ENCODE measurements at places on chromosomes 5 and 9.

GRCh38 chr5:117013280-117013877 is 438.8 kb upstream of the SEMA6A start:
- no peak for DNase-seq

DNA sequence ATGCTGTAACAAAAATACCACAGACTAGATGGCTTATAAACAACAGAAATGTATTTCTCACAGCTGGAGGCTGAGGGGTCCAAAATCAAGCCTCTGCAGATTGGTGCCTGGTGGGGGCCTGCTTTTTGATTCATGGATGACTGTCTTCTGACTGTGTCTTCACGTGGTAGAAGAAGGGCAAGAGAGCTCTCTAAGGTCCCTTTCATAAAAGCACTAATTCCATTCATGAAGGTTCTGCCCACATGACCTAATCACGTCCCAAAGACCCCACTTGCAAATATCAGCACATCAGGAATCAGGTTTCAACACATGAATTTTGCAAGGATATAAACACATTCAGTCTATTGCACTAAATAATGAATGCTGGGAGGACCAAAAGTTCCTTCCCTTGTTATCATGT is 278.4 kb downstream of the MARCHF11 start:
- DNase-seq: no peak

GRCh38 chr5:69368458-69369339 is 621 bp downstream of the AK6 start:
- DNase-seq: no peak

DNA sequence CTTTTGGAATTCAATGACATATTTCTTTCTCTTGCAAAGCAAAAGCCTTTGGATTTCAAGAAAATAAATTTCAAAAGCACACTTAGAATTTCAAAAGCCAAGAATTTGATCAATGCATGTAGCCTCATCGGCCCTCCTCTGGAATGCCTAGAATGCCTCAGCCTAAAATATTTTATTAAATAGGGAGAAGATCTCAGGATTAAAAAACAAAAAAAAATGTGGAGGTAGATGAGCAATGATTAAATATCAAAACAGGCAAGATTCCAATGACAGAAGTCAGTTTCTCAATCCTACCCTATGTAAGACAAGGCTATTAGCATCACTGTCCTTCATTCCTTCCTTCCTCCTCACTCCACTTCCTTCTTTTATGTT is 169.0 kb downstream of the CDH6 start:
- no peak for DNase-seq

DNA sequence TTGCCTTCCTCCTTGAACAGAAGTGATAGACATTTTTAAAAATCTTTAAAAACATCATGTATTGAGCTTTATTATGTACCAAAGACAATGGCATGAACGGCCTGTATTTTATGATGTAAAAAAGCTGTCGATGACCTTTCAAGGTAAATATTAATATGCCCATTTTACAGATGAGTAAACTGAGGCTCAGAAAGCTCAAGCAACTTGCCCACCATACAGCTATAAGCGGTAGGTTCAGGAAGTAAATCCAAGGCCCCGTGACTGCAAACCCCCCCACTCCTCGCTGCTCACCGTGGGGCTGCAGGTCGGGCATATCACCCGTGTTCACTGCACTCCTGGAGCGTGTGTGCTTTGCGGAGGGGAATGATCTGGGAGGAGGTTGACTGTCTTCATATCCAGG is 3.4 kb downstream of the PLPP7 start:
- no peak for DNase-seq

DNA sequence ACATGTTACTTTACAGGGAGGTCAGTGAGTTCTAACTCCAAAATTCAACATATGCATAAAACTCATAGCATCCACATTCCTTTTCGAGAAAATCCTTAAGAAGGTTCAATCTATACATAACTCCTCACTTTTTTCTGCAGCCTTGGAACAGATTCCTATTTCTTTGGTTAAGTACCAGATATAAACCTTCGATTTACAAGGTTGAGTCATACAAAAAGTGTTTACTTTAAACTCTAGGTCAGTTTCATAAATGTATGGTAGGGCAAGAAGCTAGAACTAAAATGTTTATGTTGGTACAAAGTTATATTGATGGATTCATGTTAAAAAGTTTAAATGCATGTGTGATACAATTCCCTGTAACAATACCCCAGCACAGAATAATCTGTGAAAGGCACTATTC is 19.4 kb downstream of the CDKN2AIPNL start:
- DNase-seq: no peak

- DNase-seq: no peak
Measured at GRCh38 chr9:113990975-113991471, 87.1 kb downstream of the AMBP start.

GRCh38 chr5:115666023-115666422 is 40.2 kb upstream of the TMED7 start:
- DNase-seq: no peak

- no peak for DNase-seq
Measured at GRCh38 chr5:124550731-124551130, 195.7 kb downstream of the ZNF608 start.

DNA sequence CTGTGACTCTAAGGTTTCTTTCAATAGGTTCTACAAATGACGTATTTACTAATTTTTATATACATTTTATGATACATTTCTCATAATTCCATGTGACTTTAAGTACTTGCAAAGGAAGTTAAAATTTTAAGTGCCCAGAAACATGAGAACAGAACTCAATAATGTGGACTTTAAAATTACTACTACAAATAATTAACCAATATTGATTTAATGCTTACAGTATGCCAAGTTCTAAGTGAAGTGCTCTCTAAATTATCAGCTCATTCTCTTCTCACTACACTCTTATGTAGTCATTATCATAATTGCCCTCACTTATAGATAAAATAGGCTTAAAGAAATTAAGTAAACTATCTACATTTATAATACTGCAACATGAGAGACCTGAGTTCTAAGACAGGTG is 1690.7 kb upstream of the CDH9 start:
- DNase-seq: no peak

DNA sequence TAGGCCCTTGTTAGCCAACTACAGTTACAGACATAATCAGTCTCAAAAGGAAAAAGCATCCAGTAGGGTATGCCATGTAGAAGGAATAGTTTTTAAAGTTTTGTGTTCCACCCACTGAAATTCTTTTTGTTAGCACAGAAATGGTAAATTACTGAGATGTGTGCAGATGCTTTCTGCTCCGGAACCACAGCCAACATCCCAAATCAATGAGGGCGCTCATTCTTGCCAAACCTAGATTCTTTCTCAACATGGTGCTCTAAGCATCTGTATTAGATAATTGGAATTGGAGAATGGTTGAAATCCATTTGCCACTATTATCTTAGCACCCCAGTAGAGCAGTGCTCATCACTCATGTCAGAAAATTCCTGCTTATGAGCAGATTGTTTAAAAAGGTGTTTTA is 127.8 kb downstream of the SEC61B start:
- no peak for DNase-seq

GRCh38 chr9:98345011-98345410 is 89.6 kb upstream of the TBC1D2 start:
- DNase-seq: no peak

- DNase-seq: no peak
Measured at GRCh38 chr9:91740701-91741100, 209.3 kb downstream of the ROR2 start.

DNA sequence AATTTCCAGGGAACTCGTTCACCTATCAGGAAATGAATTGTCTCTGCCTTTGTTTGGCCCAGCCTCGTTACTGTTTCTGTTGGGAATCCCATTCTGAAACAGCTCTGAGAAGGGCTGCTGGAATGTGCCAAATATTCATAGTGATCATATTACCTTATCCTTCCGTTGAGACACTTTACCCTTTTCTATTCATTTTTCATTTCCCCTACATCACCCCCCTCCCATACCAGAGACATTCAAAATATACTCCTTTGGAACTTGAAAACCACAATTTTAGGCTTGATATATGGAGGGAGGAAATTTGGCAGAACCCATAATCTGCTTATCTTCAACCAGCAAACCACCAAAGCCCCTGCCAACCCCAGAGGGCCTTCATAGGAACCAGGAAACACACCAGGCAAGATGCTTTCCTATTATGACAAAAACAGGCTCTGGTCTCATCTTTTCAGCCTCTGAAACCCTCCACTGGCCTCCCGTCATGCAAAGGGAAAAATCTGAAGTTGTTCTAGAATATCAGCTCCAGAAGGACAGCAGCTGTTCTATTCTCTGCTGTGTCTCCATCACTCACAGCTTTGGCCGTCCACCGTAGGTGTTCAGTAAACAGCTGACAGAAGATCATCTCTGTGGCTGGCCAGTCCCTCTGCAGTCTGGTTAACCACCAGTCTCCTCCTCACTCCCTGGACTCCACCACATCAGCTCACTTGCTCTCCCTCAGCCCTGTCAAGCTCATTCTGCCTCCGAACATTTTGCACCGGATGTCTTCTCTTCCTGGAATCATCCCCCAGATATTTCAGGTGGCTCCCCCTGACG is 217.2 kb upstream of the WWC1 start:
- no peak for DNase-seq

- DNase-seq: no peak
Measured at GRCh38 chr5:77266291-77266690, 55.8 kb downstream of the PDE8B start.

DNA sequence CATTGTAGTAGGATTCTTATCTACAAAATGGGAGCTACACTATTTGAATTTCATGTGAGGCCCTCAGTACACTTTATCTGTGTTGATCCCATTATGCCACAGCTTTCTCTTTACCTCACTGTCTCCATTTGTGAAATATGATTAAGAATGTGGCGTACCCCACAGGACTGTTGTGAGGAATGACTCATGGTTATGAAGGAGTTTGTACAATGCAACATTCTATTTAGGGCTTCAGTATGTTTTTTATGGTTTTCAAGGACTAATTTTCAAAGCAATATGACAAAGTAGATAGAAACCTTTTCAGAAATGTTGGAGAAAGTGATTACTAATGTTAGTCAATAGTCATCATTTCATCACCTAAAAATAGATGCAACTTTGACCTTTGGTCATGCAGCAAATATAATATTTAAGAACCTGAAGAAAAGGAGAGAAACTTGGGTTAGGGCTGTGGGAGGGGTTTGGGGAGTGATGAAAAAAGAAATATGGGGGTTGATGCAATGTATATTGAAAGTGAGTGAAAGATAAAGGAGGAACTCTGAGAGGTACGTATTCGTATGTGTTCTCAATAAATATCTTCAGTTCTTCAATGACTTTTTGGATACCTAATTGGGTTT is 53.7 kb upstream of the PIP5K1B start:
- no peak for DNase-seq
